Fibroblast of lung (primary cell): ENCODE measurements at places on chromosomes 5 and 9.

GRCh38 chr9:128621730-128622455, 34.8 kb downstream of the DYNC2I2 start:
- DNase-seq = no peak

GRCh38 chr5:159459951-159460538, 129.8 kb upstream of the IL12B start:
- DNase-seq = peak; percentile 20

DNA sequence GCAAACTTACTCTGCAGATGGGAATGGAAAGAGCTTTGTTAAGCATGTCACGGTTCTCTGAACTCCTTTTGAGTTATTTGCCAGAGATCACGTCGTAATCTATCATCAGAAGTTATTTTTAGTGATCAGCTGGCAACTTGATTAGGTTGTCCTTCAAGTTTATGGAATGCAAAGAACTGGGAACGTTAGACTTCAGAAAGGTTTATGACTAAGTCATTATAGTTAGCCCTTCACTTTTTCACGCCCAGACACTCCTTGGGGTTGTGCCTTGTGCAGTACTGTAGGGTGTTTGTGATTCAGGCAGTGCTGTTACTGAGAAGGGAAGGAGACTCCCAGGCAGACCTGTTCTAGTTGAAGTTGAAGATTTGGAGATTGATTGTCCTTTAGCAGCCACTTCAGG, 26.8 kb upstream of the PHF2 start:
- peak; percentile 22 for DNase-seq

DNA sequence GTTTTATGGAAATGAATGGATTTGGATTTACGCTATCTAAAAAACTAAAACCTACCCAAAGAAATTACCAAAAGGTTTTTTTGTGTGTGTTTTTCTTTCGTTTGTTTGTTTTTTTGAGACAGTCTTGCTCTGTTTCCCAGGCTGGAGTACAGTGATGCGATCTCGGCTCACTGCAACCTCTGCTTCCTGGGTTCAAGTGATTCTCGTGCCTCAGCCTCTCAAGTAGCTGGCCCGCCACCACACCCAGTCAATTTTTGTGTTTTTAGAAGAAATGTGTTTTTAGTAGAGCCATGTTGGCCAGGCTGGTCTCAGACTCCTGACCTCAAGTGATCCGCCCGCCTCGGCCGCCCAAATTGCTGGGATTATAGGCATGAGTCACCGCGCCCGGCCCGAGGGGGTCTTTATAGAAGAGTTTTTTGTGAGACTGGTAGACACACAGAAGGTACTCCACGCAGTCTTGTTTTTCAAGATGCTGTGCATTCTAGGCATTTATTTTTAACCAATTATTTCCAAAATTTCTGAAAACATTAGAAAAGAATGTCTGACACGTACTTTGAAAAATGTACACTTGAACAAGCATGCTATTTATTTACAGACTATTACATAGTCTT, 75.7 kb downstream of the NR6A1 start:
- peak; percentile 85 for DNase-seq

DNA sequence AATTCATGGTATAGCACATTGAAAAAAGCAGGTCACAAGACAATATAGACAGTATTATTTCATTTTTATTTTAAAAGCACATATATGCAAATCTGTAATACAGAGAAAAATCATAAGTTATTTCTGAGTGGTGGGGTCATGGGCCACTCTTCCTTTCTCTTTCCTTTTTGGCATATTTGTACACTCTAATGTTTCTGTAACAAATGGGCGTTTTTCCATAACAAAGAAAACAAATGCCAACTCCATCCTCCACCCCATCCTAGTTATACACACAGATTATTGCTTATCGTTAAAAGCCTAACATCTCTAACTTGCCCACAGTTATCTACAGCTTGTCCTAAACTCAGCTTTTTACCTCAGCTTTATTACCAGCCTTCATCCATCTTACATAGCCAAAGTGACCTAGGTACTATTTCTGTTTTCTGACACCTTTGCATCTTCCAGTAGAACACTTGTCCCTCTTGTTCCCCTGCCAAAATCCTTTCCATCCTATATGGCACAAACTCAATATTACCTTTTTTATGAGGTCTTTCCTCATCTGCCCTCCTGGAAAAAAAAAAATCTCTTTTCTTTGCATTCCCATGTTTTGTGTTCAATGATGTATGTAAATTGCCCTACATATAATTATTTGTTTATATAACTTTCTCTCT, 4.1 kb downstream of the KIAA0825 start:
- no peak for DNase-seq

- DNase-seq = no peak
Observed at GRCh38 chr5:9782826-9783560, 152.8 kb upstream of the TAS2R1 start.

DNA sequence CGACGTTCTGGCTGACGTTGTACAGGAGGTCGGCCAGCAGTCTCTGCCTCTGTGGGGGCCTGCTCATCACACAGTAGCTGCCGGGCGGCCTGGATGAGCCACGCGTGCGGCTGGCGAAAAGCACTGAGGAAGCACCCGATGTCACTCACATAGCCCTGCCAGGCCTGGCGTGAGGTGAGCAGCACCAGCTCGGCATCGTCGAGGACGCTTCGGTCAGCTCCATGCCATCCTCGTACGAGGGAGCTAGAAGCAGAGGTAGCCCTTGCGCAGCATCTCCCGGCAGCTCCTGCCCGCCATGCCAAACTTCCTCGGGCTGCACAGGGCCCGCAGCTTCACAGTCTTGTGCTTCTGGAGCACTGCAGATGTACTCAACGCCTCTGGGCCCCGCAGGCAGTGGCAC, 6.2 kb downstream of the NDUFB6 start:
- no peak for DNase-seq

GRCh38 chr5:141521244-141521781, 32.4 kb downstream of the PCDHGC5 start:
- peak; percentile 100 for DNase-seq

GRCh38 chr5:142183561-142183960, 75.0 kb downstream of the NDFIP1 start:
- no peak for DNase-seq

DNA sequence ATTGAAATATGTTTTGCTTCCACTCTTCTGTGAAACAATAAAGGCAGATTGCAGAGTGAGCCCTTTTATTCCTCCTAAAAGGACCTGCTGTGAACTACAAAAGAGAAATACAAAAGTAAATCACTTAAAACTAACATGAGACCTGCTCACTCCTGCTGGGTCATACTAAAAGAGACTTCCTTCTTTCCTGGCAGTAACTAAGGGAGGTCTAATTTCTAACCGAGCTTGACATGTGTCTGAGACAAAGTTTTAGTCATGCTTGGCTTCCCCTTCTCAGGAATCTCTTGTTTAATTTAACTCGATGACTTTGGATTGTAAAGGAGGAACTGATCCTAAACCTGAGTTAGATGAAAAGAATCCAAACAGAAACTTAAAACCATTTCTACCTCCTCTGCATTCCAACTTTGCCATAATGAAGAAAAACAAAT, 86.4 kb upstream of the CDH6 start:
- peak; percentile 93 for DNase-seq

DNA sequence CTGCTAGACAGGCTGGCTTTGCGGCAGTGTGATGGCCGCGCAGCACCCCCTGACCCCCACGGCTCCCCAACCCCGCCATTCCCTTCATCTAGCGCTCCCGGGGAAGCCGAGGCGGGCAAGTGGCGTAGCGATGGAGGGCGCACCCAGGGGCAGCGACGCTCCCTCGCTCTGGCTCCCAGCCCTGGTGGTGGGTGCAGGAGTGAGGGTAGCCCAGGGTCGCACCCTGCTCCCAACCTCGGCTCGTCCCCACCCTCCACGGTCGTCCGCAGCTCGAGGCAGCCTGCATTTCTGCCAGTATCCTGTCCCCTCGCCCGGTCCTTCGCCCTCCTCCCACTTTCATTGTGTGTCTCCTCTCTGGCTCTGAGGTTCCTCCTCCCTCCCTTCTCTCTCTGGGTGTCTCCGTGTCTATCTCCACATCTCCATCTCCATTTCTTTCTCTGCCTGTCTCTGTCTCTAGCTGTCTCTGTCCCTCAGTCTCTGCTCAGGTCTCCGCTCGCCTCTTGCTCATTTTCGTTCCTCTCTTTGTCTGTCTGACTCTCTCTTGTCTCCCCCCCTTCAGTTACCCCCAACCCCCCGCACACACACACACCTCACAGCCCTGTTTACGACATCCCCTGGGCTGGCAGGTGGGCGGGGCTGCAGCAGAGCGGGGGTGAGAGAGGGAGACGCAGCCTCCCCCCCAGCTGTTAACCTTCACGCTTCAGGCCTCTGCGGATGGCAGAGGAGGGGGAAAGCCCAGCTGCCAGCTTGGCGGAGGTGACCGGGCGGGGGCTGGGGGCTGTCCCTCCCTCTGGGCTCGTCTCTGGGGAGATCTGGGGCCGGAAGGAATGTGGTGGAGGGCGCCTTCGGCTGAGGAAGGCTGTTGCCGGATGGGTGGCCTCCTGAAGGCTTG, 48.7 kb upstream of the PSD2 start:
- peak; percentile 50 for DNase-seq

GRCh38 chr5:101647861-101648260, 648.2 kb downstream of the SLCO4C1 start:
- DNase-seq = no peak

DNA sequence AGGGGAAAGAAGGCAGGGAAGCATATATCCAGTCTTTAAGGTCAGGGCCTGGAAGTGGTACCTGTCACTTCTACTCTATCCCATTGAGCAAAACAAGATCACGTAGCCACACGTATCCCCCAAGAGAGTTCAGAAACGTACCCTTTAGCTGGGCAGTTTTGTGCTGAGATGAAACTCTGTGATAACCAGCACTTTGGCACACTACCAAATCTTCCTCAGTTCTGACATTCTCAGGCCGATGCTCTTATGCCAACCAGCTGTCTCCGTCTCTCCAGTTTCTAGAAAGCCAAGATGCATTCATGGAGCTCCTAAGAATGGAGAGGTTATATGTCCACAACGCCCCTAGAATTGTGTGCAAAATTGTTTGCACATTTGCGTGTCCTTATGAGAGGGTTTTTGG, 176.6 kb upstream of the MSX2 start:
- DNase-seq = no peak

DNA sequence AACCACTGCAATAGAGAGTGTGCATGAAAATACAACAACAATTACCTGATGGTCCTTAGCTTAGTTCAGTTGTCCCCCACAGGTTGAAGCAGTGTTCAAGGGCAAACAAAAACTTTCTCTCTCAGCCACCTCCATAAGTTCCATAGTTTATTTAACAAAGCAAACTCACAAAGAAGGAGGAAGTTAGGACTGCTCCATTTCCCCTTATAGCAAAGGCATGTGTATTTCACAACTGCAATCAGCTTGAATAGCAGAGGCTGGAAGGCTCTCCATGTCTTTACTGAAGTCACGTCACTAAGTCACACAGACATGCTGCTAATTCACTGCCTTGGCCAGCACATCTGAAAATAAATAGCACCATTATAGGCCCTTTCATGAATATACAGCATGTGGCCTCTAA, 43.3 kb downstream of the DOCK8 start:
- no peak for DNase-seq

DNA sequence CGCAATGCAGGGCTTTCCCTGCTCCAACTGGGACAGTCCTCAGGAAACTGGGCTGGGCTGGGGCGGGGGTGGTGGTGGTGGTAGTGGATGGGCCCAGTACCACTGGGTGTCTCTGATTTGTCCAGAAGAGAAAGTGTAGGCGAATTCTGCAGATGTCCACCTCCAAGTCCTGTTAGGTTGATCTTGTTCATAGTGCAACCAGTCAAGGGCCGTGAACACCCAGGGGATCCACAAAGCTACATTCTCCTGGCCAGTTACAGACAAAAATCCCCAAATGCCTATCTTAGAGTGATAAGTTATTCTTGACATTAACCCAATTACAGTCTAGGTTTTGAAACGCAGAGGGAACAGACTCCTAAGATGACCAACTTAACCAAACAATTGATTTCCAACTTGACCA, 97.5 kb upstream of the SHB start:
- no peak for DNase-seq

- peak; percentile 85 for DNase-seq
Observed at GRCh38 chr9:3962971-3963642, 336.8 kb downstream of the GLIS3 start.

GRCh38 chr9:22285066-22285465, 161.6 kb upstream of the DMRTA1 start:
- no peak for DNase-seq

- peak; percentile 30 for DNase-seq
Observed at GRCh38 chr5:9903801-9904200, 273.6 kb upstream of the TAS2R1 start.

DNA sequence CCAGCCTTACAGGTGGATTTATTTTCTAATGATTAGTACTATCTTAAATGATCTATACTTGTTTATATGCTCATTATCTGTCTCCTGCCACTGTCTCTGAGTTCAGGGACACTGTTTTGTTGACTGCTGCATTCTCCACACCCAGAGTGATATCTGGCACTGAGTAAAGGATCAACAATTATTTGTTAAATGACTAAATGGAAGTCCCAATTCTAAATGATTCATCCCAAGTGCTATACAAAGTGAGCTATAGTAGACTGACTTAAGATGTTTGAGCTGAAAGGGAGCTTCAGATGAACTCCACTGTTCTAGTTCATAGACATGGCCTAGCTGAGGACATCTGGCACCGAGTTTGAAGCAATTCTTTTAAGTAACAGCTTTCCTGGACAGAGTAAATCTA, 40.5 kb downstream of the ITGA2 start:
- no peak for DNase-seq

GRCh38 chr9:116504893-116505480, 182.1 kb upstream of the TRIM32 start:
- DNase-seq = no peak

GRCh38 chr5:136768457-136768856, 403.1 kb upstream of the TRPC7 start:
- DNase-seq = no peak

- DNase-seq = no peak
Observed at GRCh38 chr9:125400725-125401716, 139.4 kb downstream of the GAPVD1 start.

DNA sequence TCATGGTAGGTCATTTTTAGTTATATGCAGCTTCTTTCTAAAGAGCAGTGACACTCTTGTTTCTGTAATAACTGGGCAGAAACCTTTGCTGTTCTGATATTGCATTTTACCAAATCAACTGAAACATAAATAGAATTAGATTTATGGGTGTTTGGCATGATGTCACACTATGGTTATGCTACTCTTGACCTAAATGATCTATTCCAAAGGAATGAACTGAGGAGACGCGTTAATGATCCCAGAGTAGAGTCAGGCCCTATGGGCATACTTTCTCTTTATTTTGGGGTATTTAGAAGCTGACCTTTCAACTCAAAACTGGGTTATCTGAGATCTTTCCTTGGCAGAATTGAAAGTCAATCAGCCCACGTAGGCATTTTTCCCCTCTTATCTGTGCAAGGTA, 146.8 kb upstream of the ADAMTSL1 start:
- peak; percentile 54 for DNase-seq

GRCh38 chr9:86321373-86321772, 32.8 kb downstream of the TUT7 start:
- DNase-seq = peak; percentile 90

DNA sequence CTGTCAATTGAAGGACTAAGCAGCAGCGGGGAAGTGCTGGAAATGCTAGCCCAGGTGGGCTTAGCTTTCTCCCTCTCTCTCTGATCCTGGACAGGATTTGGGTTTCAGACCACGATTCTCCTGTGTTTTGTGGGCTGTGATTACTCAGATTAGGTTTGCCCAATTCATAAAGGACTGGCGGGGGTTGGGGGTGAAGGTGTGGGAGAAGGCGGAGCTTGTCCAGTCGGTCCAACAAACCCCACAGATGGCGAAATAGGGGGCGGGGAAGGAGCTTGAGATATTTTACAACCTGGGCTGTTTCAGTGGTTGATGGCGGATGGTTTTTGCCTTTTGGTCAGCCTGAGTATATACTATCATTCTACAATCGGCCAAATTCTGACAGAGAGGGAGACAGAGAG, 35.2 kb downstream of the PCDHAC2 start:
- no peak for DNase-seq

GRCh38 chr5:54442271-54442670, 13.2 kb upstream of the HSPB3 start:
- DNase-seq = no peak
